ENCODE measurements at places on chromosomes 2 and 18. TPM values are rescaled to one million over a fixed set of nuclear protein-coding genes. Genes with fewer than 3 reads are reported as not detected.

CMPK2 gene
- total RNA-seq, result 30.0 TPM

C2orf72 gene
- total RNA-seq, result not detected

GCG gene
- total RNA-seq, result not detected

TFCP2L1 gene
- total RNA-seq, result not detected

VAMP8 gene
- total RNA-seq, result 2.5 TPM

FEV gene
- total RNA-seq, result not detected

DTYMK gene
- total RNA-seq, result 134 TPM

TUBA4A gene
- total RNA-seq, result 13.6 TPM

KATNAL2 gene
- 2.2 TPM for total RNA-seq

CAVIN2 gene
- total RNA-seq, result 249 TPM

CD207 gene
- total RNA-seq, result not detected

CENPA gene
- total RNA-seq, result 11.5 TPM

TUBB8B gene
- not detected for total RNA-seq

MRPL33 gene
- 175 TPM for total RNA-seq

CUL3 gene
- 46.5 TPM for total RNA-seq

NT5DC4 gene
- not detected for total RNA-seq

ZNF521 gene
- total RNA-seq, result 18.1 TPM

OSR1 gene
- not detected for total RNA-seq

ASPRV1 gene
- total RNA-seq, result 0.10 TPM

SKA1 gene
- 30.3 TPM for total RNA-seq

LYG2 gene
- not detected for total RNA-seq

KCTD1 gene
- 10.8 TPM for total RNA-seq

MMADHC gene
- 123 TPM for total RNA-seq

LRRTM1 gene
- total RNA-seq, result not detected

UNC80 gene
- total RNA-seq, result not detected

SLC9A2 gene
- 0.05 TPM for total RNA-seq

PROM2 gene
- total RNA-seq, result under 0.01 TPM

MAPRE2 gene
- total RNA-seq, result 50.2 TPM

SNED1 gene
- 4.3 TPM for total RNA-seq

SPHKAP gene
- total RNA-seq, result not detected

STK11IP gene
- total RNA-seq, result 16.8 TPM

SLC9A4 gene
- not detected for total RNA-seq

MROH2A gene
- total RNA-seq, result not detected

SP140L gene
- 11.0 TPM for total RNA-seq

TMEFF2 gene
- total RNA-seq, result not detected

UGT1A8 gene
- total RNA-seq, result not detected

CHRNG gene
- total RNA-seq, result not detected

NCKAP5 gene
- total RNA-seq, result 0.49 TPM

LRRTM4 gene
- not detected for total RNA-seq

MYOM1 gene
- total RNA-seq, result 0.05 TPM

SLC1A4 gene
- 5.6 TPM for total RNA-seq

TLX2 gene
- total RNA-seq, result not detected

ZNF892 gene
- total RNA-seq, result 2.6 TPM

PARD3B gene
- 3.0 TPM for total RNA-seq

TMEM163 gene
- total RNA-seq, result 0.44 TPM

COL6A3 gene
- 4.3 TPM for total RNA-seq

BMPR2 gene
- 51.2 TPM for total RNA-seq

POTEI gene
- total RNA-seq, result 0.05 TPM

LCT gene
- total RNA-seq, result not detected

SPATA3 gene
- not detected for total RNA-seq

MAP3K19 gene
- not detected for total RNA-seq

LRATD1 gene
- total RNA-seq, result 3.8 TPM

Measured in mammary microvascular endothelial cell (primary cell).